ENCODE measurements at places on chromosomes 3 and 15. TPM values are rescaled to one million over a fixed set of nuclear protein-coding genes. Genes with fewer than 3 reads are reported as not detected.

CCR4 gene
- polyA plus RNA-seq: 34.7 TPM

DNA sequence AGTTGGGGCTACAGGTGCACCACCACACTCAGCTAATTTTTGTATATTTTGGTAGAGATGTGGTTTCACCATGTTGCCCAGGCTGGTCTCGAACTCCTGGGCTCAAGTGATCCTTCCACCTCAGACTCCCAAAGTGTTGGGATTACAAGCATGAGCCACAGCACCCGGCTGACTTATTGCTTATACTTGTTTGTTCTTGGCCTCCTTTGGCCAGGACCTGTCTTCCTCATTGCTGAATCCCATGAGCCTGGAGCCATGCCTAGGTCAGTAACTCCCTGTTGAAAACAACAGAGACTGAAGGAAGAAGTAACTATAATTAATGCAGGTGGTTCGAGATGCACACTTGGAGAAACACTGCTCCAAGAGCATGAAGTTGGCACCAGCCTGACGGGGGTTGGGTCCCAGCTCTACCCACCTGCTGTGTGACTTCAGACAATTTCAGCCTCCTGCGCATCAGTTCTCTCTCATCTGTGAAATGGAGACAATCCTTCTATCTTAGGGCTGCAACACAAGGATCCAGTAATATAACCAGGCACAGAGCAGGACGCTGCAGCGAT is 38.9 kb downstream of the CPN2 start:
- no peak for DNase-seq
- peaks cover 26% of the 10 kb centered on the region for H3K4me1 ChIP-seq
- no peak overlapping the region for H3K4me3 ChIP-seq
- no peaks in the 10 kb centered on the region for H3K36me3 ChIP-seq

TMIE gene
- polyA plus RNA-seq: 0.70 TPM

C3orf85 gene
- polyA plus RNA-seq: not detected

DNA sequence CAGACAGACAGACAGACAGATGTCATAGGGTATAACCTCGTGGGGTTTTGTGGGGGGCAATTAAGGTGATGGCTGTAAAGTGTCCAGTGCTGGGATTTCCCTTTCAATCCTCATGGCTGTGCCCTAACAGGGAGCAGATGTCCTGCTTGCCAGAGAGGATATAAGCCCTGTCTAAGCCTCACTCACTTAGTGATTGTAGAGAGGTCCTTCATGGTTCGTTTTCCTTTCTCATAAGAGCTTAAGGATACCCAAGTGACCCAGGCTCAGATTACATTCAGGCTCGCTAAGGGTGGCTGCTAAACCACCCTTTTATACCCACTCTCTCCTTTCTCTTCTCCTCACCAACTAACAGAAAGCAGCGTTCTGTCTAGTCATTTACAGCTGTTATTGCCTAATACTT is 19.2 kb downstream of the LYSMD2 start:
- no peak for DNase-seq
- H3K27ac ChIP-seq: no peak overlapping the region
- no peaks in the 10 kb centered on the region for H3K27me3 ChIP-seq
- peaks cover 6% of the 10 kb centered on the region for H3K4me1 ChIP-seq

DNA sequence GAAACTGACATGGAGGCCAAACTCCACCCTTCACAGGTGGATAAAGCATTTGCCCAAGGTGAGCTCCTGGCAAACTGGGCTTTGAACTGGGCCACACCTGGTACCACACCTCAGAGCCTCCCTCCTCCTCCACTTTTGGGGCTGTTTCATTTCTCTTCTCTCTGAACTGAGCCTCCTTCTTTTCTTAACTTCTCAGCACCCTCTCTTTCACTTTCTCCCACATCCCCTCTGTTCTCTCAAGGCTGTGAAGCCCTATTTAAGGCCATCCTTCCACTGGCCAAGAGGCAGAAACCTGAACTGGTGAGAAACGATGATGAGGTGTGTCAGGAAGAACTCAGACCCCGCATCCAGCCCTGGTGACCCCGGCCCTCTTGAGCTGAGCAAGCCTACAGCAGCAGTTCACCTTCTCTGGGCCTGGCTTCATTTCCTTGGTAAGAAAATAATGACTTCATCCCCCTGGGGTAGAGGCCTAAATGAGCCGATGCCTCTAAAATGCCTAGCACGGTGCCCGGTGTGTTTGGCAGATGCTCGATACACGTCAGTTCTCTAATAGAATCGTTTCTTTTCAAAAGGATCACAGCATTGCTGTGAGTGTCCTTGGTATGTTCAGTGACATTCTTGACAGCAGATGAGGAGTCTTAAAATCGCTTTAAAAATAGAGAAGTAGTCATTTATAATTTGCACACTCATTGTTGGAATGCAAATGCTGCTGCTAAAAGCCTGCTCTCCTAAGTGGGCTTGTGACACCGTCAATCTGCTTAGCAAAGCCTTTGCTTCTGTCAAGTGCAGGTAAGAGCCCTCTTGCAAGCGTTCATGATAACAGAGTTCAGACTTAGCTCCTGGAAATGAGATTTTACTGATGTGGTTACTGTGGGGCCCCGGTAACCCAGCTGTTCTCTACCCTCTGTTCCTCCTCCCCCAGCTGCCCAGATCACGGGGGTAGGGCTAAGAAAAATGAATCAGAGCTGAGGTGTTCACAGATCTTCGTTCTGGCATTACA is 97.7 kb upstream of the ATP2B2 start:
- no peaks in the 10 kb centered on the region for H3K36me3 ChIP-seq
- no peaks in the 10 kb centered on the region for H3K27me3 ChIP-seq
- peak; percentile 80 for DNase-seq
- peak overlapping the region; percentile 0 for H3K4me3 ChIP-seq

DNA sequence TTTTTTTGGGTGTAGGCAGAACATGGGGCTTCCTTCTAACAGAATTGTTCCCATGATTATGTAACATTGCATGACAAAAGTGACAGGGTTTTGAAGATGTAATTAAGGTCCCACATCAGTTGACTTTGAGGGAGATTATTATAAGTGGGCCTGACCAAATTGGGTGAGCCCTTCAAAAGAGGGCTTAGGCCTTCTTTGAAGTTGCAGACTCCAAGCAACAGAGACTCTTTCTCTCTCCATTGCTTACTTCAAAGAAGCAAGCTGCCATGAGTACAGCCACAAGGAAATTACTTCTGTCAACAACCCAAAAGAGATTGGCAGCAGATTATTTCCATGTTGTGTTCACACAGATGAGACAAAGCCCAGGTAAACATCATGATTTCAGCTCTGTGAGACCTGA is 348.2 kb downstream of the PDCD6IP start:
- no peak overlapping the region for H3K4me3 ChIP-seq
- no peaks in the 10 kb centered on the region for H3K4me1 ChIP-seq
- H3K27me3 ChIP-seq: no peaks in the 10 kb centered on the region
- H3K36me3 ChIP-seq: no peaks in the 10 kb centered on the region
- no peak overlapping the region for H3K27ac ChIP-seq

DNA sequence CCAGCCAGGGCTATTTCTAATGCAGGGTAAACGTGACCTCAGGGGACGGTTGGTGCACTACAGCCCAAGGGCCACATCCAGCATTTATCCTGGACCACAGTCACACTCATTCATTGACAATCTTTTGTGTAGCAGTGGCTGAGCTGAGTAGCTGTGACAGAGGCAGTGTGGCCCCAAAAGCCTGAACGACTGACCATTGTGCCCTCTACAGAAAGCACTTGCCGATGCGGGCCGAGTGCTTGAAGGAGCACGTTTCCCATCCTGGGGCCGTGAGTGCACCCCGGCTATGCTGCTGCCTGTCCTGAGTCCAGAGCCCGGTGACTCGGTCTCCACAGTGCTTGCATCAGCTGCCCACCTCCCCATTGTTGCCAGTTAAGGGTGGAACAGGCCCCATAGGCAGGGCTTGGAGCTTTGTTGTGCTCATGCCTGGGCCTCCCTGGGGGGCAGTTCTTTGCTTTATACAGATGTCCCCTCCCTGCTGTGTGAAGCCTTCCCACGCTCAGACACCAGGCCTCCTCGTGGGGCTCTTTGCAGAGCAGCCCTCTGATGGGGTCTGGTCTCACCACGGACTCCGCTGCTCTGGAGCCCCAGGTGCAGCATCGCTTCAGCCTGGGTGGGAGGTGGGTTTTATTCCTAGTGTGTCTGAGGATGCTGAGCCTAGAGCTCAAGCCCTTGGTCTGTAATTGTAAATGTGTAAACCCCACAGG is 13.0 kb upstream of the SNRPA1 start:
- DNase-seq: no peak
- H3K4me1 ChIP-seq: no peaks in the 10 kb centered on the region

APH1B gene
- polyA plus RNA-seq: 11.9 TPM

RSRC1 gene
- 33.2 TPM for polyA plus RNA-seq
